ENCODE measurements at places on chromosomes 12 and 14.

GRCh38 chr14:25094171-25094907, 44.4 kb upstream of the STXBP6 start:
- peak; percentile 43 for DNase-seq

DNA sequence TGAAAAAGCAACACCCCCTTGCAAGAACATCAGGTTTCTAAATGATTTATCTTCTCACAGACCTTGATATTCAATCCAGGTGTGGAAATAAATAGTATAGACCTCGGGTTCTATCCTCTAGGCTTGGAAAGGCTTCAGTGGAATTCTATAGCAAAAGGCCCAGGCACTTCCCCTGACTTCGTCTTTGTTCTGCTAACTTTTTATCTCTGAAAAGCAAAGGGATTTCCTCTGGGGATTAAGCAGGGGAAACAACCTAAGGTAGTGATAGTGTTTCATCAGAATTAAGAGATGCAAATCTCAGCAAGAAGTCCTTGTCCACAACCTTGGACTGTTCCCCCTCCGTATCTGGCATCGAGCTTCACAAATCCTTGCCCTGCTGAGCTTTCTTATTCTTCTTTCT, 59.5 kb upstream of the DUSP6 start:
- peak; percentile 81 for DNase-seq

GRCh38 chr12:108788911-108789310, 57.6 kb upstream of the CORO1C start:
- no peak for DNase-seq

DNA sequence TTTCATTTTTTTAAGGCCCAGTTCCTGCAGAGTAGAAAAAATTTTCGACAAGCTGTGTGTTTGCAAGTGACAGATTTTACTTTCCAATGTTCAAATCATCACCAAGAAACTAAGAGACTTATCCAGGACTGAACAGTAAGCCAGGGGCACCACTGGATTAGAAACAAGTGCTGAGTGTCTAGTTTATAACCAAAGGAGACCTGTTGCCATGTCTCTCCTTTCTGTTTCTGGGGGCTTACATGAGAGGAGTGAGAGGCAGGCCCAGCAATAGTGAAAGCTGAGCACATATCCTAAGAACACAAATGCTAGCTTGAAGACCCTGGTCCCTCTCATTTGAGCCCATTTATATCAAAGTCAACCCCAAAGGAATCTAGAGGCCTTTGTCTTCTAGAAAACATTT, 2.9 kb downstream of the IFNG start:
- DNase-seq: no peak

GRCh38 chr14:95536036-95536593, 1.3 kb downstream of the GLRX5 start:
- no peak for DNase-seq

GRCh38 chr12:110776410-110776809, 33.7 kb upstream of the PPP1CC start:
- DNase-seq: no peak

- DNase-seq: no peak
Observed at GRCh38 chr14:98926146-98926545, 345.9 kb downstream of the BCL11B start.

GRCh38 chr12:91127751-91128150, 16.5 kb upstream of the LUM start:
- no peak for DNase-seq

- DNase-seq: peak; percentile 26
Observed at GRCh38 chr12:23887055-23887835, 62.2 kb downstream of the SOX5 start.

DNA sequence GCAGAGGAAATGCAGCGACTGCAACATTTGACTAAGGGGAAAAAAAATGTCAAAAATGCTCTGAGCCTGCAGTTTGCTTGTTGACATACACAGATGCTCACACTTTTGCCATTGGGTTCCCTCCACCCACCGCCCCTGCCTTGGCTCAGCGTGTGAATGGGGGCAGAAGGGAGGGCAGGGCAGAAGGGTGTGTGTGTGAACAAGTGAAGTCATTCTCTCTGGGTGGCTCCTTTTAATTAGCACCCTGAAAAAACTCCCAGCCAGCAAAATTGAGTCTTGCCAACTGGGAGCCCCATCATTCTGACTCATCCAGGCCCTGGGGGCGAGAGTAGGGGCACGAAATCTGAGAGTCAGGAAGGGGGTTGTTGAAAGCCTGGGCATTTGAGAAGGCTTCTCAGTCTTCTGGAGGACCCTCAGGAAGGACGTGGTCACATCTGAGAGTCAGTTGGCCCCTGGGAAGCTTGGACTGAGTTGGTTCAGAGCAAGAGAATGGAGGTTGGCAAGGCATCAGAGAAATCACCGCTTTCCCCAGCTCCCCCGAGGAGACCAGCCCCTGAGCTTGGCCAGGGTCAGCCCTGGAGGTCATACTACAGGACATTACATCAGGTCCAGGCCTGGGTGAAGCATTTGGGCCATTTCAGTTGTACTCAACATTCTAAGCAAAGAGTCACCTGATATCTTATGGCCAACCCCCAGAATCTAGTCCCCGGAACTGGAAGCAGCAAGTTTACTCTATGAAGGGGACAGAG, 22.7 kb upstream of the KRT78 start:
- DNase-seq: peak; percentile 42

DNA sequence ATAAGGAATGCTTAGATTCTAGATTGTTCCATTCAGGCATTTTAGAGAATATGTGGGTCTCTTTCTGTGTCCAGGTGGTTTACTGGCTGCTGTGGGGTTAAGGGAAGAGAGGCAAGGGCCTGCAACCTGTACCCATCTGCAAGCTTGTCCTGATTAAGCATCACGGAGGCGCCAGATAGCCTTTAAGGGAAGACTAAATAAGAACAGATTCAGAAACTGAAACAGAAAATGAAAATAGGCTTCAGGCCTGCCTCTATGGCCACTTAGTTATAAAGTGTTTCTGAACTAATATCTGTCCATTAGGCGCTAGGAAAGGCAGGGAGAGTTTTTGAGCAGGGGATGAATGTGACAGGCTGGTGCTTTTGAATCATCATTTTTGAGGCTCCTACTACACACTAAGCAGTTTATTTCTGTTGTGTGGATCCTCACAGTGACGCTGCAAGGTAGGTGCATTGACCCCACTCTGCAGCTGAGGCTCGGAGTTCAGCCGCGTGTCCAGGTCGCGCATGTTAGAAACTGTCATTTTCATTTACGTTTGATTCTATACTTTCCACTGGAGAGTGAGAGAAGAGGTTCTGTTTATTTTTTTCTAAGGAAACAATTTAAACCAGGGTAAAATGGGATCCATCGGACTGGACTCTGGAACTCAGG, 47.4 kb downstream of the SLC6A12 start:
- DNase-seq: no peak

DNA sequence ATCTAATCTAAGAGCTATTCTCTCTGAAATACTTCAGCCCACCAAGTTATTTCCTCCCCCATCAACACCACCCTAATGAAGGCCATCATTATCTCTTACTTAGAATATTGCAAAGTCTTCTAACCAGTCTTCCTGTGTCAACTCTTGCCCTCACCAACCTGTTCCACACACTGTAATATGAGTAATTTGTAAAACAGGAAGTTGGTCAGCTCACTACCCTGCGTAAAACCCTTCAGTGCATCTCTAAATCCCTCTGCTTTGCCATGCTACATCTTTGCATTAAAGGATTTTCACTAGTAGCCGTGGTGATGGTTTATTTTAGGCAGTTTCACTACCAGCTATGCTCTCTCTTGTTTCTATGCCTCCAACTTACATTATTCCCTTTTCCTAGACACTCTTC, 70.0 kb downstream of the KIF21A start:
- no peak for DNase-seq

DNA sequence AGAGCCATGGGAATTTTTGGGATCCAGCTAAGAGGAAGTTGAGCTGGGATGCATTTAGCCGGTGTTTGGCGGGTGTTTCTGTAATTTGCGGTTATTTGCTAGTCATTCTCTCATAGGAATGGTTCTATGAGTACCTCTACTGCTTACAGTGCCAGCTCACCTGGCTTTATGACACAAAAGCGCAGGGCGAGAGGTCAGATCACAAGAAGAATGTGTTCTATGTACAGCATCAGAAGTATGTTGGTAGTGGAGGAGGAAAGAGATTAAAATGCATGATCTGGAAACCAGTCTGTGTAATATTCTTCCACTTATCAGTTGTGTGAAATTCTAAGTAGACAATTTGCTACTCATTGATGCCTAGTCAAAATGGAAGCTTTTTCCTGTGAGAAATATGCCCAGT, 173.3 kb downstream of the ADCK1 start:
- DNase-seq: no peak

GRCh38 chr14:96164861-96165490, 39.7 kb upstream of the BDKRB2 start:
- no peak for DNase-seq

DNA sequence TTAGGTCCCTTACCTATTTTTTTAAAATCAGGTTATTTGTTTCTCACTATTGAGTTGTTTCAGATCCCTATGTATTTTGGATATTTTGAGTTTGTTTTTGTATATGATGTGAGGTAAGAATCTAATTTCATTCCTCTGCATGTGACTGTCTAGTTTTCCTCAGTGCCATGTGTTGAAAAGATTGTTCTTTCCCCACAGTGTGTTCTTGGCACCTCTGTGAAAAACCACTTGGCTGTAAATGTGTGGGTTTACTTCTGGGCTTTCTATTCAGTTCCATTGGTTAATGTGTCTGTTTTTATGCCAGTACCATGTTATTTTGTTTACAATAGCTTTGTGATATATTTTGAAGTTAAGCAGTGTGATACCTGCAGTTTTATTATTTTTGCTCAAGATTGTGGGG, 1516.4 kb downstream of the AACS start:
- DNase-seq: no peak

DNA sequence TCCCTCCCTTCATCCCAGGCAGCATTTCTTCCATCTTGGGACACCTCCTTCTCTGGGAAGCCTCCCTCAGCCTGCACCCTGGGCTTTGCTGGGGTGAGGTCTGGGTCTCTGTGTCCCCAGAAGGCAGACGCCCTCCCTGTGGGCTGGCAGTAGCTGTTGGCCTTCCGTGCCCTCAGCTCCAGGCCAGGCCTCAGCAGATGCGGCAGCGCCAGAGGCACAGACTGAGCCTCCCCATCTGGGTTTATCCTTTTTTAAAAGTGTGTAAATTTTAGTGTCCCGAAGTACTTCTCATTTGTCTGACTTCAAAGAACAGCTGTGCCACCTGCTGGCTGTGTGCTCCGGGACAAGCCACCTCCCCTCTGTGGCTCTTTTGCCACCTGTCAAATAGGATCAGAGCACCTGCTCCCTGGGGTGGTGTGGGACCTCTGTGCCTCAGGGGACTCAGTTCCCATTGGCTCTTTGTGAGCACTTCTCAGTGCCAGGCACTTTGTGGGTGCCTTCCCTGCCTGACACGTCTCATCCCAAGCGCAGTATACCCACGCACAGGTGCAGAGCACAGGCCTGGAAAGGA, 11.1 kb downstream of the EXOC3L4 start:
- no peak for DNase-seq

DNA sequence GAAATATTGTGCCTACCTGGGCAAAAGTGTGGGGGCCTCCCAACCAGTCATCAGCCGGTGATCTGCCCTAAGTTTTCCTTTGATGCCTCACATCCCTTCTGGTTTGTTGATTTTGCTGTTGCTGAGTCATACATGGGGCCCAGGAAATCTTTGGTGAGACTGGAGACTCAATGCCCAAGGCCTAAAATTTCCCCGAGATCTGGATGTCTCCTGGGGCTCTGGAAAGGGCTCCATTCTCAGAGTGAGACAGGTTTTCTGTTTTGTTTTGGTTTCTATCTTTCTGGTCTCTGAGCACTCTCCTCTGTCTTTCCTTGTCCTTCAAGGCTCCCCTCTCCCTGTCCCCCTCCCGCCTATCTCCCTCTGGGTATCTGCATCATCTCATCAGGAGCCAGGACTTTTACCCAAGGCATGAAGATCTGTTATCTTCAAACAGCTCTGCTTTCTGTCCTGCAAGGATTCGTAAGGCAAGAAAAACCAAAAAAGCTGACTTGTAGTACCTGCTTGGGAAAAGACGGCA, 152.8 kb upstream of the MAX start:
- peak; percentile 90 for DNase-seq

- DNase-seq: no peak
Observed at GRCh38 chr14:100341301-100342031, 18.3 kb downstream of the SLC25A47 start.

- no peak for DNase-seq
Observed at GRCh38 chr12:125049093-125049458, 16.2 kb upstream of the AACS start.

DNA sequence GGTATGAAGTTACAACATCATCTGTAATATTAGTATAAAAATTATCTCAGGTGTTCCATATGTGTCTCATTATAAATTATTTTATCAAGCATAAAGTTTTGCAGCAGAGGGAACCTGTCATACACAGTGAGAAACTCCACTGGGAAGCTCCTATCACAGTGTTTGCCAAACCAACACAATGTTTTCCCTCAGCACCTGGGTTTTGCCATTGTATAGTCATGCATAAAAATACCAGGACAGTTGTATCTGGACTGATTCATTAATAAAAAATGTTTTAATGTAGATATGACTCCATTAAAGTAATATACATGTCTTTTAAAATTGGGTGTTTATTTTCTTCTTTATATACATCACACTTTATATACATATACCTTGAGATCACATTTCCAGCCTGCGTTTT, 56.6 kb downstream of the METTL25 start:
- DNase-seq: no peak

- no peak for DNase-seq
Observed at GRCh38 chr12:48015954-48016353, 11.7 kb upstream of the COL2A1 start.

GRCh38 chr12:8985213-8985754, 4.1 kb upstream of the KLRG1 start:
- DNase-seq: peak; percentile 71

DNA sequence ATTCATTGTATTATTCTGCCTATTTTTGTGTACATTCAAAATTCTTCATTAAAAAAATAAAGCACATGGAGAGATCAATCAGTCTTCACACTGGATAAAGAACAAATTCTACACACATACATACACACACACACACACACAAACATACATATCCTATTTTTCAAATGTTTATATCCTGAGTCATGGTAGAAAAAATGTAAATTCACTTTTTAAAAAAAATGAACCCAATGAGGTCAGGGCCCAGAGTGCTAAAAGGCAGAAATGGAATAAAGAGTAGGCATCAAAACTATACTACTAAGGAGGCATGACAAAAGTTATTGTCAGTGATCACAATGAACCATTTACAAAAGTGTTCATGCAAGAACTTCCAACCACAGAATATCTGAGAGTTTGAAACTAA, 17.3 kb downstream of the GALC start:
- no peak for DNase-seq

DNA sequence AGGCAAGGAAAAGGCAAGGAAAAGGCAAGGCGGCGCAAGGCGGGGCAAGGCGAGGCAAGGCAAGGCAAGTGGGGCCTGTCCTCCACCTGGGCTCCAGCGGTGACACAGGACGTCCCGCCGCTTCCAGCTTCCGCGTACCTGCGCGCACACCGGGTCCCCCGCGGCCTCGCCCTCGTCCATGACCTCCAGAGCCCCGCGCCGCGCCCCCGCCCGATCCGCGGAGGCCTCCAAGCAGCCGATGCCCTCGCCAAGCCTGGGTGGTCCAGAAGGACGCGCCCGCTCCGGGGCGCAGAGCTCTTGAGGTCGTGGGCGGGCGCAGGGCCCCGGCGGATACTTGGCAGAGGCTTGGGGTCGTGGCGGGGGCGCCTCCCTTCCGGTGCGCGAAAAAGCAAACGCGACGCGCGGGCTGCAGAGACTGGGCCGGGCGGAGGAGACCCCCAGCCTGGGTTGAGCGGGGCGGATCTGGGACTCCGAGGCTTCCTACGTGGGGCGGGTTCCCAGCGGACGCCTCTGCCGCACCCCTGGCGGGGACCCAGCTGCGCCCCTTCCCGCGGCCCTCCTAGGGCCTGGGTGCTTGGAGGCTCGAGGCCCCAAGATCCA, 60.8 kb upstream of the EIF5 start:
- no peak for DNase-seq
